ENCODE measurements at places on chromosomes 12 and 14.

DNA sequence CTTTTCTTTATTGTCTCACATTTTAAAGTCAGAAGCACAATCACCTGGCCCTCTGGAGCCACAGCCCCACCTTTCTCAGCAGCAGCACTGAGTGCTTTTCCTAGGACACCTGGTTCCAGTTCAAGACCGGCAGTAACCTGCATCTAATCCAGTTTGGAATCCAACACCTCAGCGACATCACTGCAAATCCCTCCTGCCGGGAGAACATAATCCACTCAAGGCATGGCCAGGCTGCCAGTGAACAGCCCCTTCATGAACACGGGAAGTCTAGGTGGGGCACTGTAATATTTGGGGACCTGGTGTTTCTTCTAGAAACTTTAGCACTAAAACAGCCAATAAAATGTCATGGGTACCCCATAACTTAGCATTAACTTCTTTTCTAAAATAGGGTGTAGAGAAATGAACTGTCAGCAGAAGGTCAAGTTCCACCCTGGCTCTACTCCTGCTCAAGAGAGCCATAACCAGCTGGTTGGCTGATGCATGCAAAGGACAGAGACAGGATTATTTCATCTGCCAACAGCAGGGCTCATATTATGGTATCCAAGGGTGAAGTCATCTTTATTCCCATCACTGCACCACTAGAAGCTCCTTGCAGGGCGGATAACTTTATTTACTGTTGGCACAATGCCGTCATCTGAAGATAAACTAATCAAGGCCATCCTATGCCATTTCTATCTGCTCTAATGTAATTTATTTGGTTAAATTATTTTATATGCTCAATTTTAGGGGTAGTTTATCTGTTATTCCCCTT, 76.7 kb downstream of the TTC7B start:
- DNase-seq, result no peak

GRCh38 chr14:59228421-59228820, 40.0 kb downstream of the DAAM1 start:
- DNase-seq, result no peak

DNA sequence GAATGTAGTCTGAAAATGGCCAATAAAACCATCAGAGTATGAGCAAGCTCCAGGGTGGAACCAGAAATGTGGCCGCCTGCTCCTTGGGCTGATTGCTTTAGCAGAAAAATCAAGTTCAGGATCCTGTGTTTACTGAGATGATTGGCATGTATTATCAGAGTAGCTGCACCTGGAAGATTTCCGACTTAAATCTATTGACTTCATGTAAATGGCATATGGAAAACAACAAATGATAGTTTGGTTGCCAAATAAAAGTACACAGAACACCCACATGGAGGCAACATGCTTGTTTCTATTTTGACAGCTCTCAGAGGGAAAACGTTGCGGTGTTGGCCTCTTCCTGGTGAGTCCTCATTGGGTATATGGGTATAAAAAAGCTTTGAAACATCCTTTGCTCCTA, 31.3 kb downstream of the SOCS2 start:
- DNase-seq, result no peak

DNA sequence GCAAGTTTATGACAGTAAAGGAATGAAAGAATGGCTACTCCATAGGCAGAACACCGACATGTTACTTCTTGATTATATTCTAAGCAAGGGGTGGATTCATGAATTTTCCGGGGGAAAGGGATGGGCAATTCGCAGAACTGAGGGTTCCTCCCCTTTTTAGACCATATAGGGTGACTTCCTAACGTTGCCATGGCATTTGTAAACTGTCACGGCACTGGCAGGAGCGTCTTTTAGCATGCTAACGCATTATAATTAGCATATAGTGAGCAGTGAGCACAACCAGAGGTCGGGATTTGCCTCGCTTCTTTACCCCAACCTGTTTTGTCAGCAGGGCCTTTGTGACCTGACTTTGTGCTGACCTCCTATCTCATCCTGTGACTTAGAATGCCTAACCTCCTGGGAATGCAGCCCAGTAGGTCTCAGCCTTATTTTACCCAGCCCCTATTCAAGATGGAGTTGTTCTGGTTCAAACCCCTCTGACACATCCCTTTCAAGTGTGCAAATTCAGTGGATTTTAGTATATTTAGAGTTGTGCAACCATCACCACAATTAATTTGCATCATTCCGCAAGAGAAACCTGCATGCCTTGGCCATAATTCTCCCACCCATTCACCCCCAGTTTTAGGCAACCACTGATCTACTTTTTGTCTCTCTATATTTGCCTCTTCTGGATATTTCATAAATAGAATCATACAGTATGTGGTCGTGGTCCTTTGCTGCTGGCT, 27.4 kb downstream of the PALS1 start:
- no peak for DNase-seq

DNA sequence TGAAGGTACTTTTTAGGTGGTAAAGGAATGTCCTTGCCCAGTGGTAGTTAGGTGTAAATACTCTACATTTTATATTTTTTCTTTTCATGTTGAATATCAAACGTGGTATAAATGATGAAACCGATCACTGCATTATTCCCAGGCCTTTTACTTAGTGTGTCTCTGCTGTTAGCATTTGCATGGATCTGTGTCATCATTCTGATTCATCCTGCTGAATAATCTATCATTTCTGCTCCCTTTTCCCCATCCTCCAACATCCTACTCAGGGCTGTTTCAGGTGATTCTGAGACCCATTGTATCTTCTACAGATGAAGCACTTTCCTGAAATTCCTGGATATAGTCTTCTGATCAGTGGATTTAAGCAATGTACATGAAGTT, 61.0 kb upstream of the PTHLH start:
- no peak for DNase-seq

- no peak for DNase-seq
Observed at GRCh38 chr14:25042362-25043299, 7.3 kb downstream of the STXBP6 start.

DNA sequence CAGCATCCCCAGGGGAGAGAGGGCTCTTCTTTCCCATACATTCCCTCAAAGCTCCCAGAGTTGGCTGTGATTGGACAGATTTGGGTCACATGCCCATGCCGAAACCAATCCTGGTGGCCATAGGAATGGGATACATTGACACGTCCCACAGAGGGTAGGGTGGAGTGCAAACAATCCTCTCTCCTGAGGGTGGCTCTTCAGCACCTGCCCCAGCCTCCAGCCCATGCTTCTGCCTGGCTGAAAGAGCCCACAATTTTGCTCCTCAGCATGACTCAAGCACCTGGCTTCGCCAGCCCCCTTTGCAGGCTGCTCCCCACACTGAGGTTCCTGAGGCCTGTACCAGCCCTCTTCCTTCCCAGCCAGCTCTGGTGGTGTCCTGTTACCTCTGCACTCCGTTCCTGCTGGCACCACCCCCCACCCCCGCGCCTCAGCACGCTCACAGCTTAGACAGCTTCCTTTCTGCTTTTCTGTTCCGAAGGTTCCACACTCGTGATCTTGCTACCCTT, 71.7 kb downstream of the CCDC92 start:
- DNase-seq, result no peak

GRCh38 chr14:102625564-102626296, 33.3 kb downstream of the RCOR1 start:
- DNase-seq, result no peak

GRCh38 chr12:42698213-42698612, 108.7 kb upstream of the PRICKLE1 start:
- DNase-seq, result no peak

DNA sequence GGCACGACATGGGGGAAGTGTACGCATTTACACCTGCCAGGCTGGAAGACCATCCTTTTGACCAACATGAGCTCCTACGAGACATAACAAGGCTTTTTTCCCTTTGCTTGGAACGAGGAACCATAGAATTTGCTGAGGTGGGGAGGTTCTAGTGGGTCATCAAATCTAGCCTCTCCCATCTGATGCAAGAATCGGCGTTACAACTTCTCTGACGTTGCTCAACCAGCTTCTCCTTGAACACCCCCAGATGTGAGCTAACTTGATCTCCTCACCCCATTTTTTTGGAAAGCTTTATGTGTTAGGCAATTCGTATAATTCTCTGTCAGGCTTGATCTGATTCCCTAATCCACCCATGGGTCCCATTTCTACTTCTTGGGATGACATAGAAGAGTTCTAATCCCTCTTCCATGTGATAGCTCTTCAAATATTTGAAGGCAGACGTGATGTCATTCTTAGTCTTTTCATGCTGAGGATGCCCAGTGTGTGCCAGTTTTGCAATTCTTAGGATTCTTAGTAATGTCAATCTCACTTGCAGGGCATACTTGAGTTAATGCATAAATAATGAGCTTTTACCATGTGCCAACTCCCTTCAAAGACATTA, 163.6 kb upstream of the PARP11 start:
- DNase-seq, result no peak

DNA sequence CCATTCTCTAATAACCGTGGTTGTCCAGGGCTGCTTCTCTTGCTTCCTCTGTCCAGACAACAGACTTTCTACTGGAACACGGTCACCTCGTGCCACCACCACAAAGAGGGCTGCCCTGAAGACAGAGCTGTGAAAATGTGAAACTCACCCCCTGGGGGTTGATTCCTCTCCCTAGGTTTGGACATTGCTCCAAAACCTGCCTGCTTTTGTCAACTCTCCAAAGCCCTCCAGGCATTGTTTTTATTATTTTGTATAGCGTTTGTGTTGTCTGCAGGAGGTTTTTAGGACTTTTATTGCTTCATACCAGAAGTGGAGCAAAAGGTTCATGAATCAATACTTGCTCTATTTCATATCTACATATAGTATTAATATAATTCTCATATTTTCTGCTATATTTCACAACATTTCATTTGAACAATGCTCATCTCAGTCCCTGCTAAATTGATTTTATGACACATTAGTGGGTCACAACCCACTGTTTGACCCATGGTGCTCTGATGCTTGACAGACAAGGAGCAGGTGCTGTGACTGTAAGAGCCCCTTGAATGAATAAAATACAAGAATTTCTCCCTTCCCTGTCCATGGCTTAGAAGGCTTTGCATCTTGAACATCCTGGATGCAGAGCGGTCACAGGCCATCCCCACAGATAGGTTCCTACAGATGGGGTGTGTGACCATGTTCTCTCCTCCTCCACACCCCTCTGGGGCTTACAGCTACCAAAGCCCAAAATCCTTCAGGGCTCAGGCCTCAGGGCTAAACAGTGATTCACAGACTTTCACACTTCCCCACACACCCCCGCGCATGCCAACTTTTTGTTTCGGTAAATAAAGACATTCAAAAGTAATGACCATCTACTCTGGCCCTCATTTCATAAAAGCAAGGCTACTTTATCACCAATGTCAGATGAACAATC, 20.6 kb upstream of the EML1 start:
- no peak for DNase-seq

GRCh38 chr12:42684802-42685071, 95.2 kb upstream of the PRICKLE1 start:
- no peak for DNase-seq

GRCh38 chr12:89988188-89988915, 279.7 kb upstream of the ATP2B1 start:
- DNase-seq, result no peak

DNA sequence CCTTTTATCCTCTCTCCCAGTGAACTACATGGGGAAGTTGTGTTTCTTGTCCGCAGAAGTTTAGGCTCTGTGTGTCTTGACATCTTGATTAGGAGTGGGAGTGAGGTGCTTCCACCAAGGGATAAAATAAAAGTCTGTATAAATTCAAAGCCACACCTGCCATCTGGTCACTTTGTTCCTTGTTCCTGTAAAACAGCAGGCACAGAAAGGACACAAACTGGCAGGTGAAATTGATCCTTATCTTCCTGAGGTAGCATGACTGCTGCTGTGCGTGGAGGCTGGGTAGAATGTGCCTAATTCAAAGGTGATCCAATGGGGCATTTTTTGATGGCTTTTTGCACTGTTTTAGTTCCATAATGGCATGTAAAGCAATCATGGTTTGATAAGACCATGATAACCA, 104.3 kb upstream of the KITLG start:
- DNase-seq, result no peak

DNA sequence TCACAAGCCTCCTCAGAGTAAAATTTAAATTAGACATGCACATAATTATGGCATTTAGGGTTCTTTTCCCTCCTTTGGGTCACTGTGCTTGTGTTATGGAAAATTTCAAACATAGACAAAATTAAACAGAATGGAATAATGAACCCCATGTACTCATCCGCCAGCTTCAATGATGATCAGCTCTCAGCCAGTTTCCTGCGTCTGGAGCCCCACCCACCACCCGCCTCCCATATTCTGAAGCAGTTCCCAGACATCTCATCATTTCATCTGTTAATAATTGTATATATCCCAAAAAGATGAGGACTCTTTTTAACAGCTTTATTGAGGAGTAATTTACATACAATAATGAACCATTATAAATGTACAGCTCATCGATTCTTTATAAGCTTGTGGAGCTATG, 128.2 kb downstream of the EML1 start:
- DNase-seq, result no peak

- DNase-seq, result no peak
Observed at GRCh38 chr12:2161473-2161872, 108.7 kb downstream of the CACNA1C start.

GRCh38 chr12:131536766-131537165, 174.1 kb upstream of the SFSWAP start:
- no peak for DNase-seq

DNA sequence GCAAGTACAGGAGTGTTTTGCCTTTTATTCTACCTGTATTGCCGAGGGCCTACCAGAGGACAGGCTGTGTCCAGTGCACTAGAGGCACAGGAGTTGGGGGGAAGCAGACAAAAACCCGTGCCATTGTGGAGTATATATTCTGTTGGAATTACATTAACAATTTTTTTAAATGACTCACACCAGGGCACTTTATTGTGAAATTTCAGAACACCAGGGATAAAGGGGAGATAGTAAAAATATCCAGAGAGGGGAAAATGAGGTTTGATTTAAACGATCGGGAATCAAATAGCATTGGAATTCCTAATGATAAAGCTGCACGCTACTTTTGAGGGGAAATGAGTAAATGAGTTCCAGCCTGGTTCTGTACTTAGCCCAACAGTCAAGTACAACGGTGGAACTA, 123.2 kb downstream of the PELI2 start:
- no peak for DNase-seq

DNA sequence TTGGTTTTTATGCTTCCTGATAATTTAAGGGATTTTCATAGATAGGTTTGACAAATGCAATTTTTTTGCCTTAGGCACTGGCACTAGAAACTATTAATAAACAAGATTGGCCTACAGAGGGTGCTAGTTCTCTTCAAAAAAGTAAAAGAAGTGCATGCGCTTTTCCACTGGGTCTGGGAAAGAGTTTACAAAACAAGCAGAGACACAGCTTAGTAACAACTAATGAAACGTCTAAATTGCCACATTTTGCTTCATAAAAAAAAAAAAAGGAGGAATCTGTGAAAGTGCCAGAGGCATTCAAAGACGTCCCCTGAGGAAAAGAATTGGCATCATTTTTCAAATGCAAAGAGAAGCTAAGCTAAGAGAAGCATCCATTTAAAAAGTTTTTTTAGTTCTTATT, 58.3 kb upstream of the EEA1 start:
- DNase-seq, result no peak

DNA sequence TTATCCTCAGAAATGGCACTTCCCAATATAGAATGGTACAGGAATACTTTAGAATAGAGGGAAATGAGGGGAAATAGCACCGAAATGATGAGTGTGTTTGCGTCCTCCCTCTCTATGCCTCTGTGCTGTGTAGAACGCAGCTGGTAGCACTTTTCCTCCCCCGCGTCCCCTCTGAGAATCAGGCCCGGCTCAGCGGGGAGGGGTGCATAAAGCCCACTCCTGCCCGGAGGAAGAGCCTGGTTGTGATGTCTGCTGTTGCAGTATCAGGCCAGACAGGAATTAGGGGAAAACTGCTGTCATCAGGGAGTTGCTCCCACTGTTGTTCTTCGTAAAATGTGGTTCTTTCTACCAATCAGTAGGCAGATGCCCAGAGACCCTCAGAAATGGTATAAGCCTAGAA, 76.0 kb downstream of the GALNT8 start:
- DNase-seq, result no peak

GRCh38 chr14:99728981-99729451, 44.9 kb downstream of the CYP46A1 start:
- DNase-seq, result no peak
